ENCODE measurements at places on chromosomes 1 and 21.

- no peak for DNase-seq
Measured at GRCh38 chr1:216617081-216617875, 106.0 kb downstream of the ESRRG start.

DNA sequence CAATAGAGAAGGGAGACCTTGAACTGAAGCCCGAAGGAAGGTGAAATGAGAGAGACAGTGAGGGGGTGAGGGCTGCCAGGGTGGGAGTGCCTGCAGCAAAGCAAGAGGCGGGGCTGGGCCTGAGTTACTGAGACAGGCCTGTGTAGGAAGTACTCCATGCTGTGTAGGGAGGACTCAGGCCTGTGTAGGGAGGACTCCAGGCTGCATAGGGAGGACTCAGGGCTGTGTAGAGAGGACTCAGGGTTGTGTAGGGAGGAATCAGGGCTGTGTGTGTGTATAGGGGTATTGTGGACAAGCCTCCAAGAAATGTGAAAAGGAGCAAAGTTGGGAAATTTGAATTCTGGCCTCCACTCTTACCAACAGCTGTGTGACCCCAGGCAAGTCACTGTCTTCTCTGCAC, 133.8 kb upstream of the CACNA1E start:
- DNase-seq: no peak

GRCh38 chr21:35134309-35134708, 85.2 kb upstream of the RUNX1 start:
- DNase-seq: no peak

- DNase-seq: no peak
Measured at GRCh38 chr1:119773711-119774241, 5.1 kb upstream of the HMGCS2 start.

DNA sequence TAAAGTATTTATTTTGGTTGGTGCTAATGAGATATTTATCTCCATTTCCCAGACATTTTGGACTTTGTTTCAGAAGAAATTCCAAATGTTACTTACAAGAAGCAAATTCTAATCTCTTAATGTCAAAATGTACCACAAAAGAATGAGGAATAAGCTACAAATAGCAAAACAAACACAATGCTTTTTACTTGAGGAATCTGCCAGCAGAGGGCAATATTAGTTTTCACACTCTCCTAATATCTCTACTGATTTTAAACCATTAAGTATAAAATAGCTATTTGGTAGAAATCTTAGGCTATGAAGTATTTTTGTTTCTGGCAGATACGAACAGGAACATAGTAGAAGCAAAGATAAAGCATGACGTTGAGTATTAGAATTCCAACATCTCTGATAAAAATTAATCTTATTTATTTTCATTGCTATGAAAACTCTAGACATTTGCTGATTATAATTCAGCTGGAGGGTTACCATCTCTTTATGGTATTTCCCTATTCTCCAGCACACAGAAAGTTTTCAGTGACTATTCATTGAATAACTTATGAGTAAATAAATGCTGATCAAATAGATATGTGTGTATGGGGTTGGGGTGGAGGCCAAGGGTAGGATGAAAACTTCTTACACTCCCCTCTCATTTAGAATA, 13.4 kb upstream of the HMCN1 start:
- DNase-seq: no peak

DNA sequence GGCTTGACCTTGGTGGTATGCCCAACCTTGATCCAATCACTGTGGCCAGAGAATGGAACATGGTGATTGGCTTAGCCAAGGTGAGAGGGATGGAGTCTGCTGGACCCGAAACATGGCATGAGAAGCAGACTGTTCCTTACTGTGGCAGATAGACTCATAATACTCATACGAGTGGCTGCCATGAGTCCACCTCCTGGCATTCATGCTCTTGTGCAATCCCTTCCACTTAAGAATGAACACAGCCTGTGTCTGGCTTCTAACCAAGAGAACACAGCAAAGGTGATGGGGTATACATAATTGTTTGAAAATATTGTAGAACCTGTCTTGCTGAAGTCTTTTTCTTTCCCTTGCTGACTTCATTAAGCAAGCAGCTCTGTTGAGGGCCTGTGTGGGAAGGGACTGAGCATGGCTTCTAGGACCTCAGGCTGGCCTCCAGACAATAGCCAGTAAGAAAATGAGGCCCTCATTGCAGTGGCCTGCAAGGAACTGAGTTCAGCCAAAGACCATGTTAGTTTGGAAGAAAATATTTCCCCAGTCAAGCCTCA, 85.9 kb downstream of the ZNF281 start:
- no peak for DNase-seq

GRCh38 chr1:92126088-92126487, 45.9 kb downstream of the BTBD8 start:
- DNase-seq: no peak

GRCh38 chr1:210605099-210605498, 276.4 kb downstream of the HHAT start:
- DNase-seq: no peak

DNA sequence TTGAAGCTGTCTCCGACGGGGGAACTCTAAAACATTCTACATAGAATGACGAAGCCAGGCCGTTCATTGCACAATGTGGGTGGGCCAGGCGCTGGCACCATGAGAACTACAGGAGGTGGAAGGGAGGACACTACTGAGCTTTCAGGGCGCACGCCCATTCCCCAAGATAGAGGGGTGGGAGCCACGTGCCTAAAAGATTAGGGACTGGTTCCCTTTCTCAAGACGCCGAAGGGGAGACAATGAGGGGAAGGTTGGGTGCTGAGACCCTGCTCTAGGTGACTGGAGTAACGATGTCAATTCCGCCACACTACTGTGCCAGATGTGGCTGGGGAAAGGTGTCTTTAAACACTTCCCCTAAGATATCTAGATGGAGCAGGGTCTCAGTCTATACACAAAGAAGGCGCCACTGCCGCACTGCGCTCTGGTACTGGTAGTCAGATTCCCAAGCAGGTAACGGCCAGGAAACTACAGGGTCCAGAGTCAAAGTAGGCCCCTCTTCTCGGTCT, 782 bp downstream of the CSDE1 start:
- DNase-seq: peak; percentile 7

GRCh38 chr1:229655781-229656180, 29.7 kb downstream of the URB2 start:
- no peak for DNase-seq

- DNase-seq: no peak
Measured at GRCh38 chr1:18090636-18091035, 17.0 kb upstream of the IGSF21 start.

GRCh38 chr1:75133750-75134646, at the start of gene LHX8:
LHX8 (plus strand) TSS chr1:75134388; CDS start chr1:75136615, 2,227 bp downstream.
- DNase-seq: no peak

DNA sequence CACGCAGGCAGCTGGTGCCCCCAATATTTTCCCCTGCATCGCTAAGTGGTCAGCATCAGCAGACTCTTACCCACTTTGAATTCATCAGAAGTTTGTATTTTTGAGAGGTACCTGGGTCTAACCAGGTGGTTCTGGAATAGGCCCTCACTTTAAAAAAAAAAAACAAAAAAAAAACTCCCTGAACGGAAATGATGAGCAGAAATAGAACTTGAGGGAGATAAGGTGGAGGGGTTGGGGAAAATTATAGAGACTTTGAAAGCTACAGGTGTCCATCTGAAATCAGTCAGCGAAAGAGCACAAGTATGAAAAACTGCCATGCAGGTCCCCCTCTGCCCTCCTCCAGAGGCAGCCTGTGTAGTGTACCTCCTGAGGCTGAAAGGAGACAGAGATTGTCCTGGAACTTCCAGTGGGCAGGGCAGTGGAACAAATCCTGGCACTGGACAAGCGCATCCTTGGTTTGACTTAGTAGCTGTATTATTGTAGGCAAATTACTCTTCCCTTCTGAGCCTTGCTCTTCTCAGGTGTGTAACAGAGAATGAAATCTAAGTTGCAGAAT, 1.2 kb downstream of the SLAMF7 start:
- no peak for DNase-seq

GRCh38 chr1:101376121-101377083, 139.6 kb downstream of the S1PR1 start:
- no peak for DNase-seq

GRCh38 chr1:234401658-234402057, 28.4 kb downstream of the COA6 start:
- DNase-seq: no peak

DNA sequence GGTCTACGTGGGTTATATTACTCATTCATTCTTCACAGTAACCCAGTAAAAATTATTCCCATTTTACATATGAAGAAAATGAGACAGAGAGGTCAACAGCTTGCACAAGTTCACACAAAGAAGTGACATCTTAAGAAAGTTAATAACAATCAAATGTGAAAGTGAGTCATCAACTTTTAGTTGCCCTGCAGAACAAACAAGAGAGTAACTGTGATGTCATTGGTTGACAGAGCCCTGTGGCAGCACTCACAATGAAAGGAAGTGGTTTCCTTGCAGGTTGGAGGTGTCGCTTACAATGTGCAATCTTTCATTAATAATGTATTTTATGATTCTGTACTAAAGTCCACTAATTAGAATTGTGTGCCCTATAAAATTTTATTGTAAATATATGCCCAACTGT, 369.6 kb downstream of the RYR2 start:
- no peak for DNase-seq

- DNase-seq: no peak
Measured at GRCh38 chr1:181451661-181452230, 31.6 kb upstream of the CACNA1E start.

DNA sequence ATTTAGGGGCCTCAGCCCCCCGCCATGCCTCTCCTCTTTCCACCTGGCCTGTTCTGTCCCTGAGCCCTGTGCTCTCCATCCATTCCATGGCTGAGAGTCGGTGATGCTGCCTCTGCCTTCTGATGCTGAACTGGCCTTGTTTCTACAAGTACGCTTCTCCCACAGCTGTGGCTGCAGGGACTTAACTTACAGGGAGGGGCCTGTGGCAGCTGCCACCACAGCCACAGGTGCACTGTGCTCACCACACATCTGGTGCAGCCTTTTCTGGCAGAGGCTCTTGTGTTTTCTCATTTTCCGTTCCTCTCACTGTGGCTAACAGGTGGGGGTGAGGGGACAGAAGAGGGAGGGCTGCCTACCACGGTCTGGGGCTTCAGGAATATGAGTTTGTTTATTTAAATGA, 4.2 kb downstream of the FMO1 start:
- no peak for DNase-seq

DNA sequence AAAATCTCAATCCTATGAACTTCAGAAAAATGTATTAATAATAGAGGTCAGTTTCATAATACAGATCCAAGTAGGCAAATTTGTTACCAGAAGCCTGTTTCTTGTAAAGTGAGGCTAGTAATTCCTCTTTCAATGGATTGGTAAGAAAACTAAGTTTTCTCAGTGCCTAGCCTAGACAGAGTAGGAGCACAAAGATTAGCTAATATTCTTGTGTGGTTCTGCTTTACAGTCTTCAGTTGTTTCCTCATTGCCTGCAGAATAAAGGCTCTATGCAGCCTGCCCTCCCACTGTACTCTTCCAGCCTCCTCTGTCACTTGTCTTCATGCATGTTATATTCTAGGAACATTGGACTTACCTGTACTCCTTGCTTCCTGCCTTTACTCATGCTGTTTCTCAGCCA, 2.4 kb upstream of the PPP1R15B start:
- no peak for DNase-seq

DNA sequence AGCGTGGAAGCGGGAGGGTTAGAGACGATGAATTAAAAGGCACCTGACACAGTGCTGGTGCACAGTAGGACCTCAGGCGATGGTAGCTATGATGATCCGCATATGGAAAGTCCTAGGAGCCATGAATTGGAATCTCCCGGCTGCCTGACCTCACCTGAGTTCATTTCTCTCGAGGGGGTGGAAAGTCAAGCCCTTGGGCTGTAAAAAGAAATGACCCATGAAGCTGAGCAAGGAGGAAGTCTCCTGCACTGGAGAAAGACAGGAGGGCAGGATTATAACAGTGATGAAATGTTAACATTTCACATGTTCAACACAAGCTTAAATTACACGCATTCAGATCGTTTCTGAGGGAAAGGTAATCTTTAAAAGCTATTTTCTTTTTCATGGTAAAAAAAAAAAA, 481.2 kb downstream of the MATN1 start:
- DNase-seq: no peak

GRCh38 chr1:92968138-92969032, 7.1 kb upstream of the DIPK1A start:
- DNase-seq: no peak

- no peak for DNase-seq
Measured at GRCh38 chr1:209618756-209619420, 33.3 kb downstream of the LAMB3 start.

DNA sequence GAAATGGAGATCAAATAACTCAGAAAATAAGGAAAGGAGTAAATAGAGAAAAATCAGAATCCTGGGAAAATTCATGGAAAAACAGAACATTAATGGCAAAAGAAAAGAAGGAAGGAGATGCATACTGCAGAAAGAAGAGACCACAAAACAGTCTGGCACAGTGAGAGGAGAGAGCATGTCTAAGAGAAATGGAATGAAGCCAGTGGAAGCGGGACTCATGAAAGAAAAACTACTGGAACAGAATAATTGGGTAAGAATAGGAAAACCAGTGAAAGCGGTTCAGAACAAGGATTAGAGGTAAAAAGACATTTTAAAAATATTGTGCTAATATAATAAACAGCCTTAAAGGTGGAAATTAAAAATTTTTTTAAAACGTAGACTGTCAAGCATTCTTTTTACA, 93.6 kb upstream of the GREM2 start:
- no peak for DNase-seq

DNA sequence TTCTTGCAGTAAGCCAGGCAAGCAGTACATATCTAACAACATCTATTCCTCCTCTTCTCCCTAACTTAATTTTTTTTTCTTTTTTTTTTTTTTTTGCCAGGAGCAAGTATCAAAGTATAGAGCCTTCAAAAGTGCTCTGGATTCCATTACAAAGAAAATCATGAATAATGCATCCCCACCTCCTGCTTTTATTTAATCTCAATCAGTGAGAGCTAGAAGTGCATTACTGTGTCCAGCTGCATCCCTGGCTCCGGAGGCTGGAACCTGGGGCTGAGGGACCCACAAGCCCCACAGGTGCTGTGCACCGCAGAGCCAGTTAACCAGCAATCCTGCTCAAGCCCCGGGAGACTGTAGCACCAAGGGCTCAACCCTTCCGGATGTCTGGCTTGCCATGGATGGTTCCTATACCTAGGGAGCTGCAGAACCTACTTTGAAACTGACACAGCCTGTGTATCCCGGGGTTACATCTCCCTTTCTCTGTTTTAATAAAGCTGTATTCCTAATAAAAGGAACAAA, 455.9 kb upstream of the RUNX1 start:
- DNase-seq: no peak

DNA sequence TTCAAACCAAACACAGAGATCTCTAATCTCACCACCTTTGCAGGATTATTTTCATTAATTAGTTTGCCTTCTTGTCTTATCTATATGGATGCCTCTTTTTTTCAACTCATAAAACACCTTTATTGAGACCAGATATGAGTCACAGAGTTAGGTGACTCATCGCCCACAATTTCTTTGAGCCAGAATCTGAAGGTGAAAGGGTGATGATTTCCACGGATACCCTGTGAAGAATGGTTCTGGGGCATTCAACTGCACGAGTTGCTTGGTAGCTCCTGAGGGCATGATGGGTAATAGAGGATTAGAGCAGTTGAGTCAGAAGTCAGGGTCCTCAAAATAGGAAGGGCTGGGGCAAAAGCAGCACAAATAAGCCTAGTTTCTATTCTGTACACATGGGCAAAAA, 128.2 kb downstream of the TBX19 start:
- peak; percentile 46 for DNase-seq
